ENCODE measurements at places on chromosomes 11 and 22. TPM values are rescaled to one million over a fixed set of nuclear protein-coding genes. Genes with fewer than 3 reads are reported as not detected.

ACR gene
- 0.26 TPM for polyA plus RNA-seq

SLC25A17 gene
- polyA plus RNA-seq, result 40.1 TPM

OVOL1 gene
- 0.47 TPM for polyA plus RNA-seq

DNAJB13 gene
- polyA plus RNA-seq, result 3.0 TPM

DSCAML1 gene
- polyA plus RNA-seq, result 1.1 TPM

EFCAB6 gene
- 4.5 TPM for polyA plus RNA-seq

EXPH5 gene
- polyA plus RNA-seq, result 7.7 TPM

CHRM1 gene
- 1.3 TPM for polyA plus RNA-seq

C11orf52 gene
- polyA plus RNA-seq, result 8.6 TPM

OR51E2 gene
- 0.09 TPM for polyA plus RNA-seq

GRCh38 chr22:22948651-22949571 is 61.3 kb downstream of the IGLL5 start:
- no peak for DNase-seq

- no peak for DNase-seq
These were observed 72.0 kb downstream of the VPREB1 start for GRCh38 chr22:22316589-22316988.

GRCh38 chr11:63897459-63898146 is 19.4 kb downstream of the RCOR2 start:
- no peak for DNase-seq

- DNase-seq, result peak; percentile 53
These were observed 434.1 kb upstream of the FAT3 start for GRCh38 chr11:91790346-91791170.

- no peak for DNase-seq
These were observed 152.3 kb upstream of the CCDC90B start for GRCh38 chr11:83438438-83438837.

GRCh38 chr11:66126808-66127555 is 56.9 kb downstream of the PACS1 start:
- no peak for DNase-seq

GRCh38 chr11:23861615-23862014 is 635.2 kb upstream of the LUZP2 start:
- no peak for DNase-seq

DNA sequence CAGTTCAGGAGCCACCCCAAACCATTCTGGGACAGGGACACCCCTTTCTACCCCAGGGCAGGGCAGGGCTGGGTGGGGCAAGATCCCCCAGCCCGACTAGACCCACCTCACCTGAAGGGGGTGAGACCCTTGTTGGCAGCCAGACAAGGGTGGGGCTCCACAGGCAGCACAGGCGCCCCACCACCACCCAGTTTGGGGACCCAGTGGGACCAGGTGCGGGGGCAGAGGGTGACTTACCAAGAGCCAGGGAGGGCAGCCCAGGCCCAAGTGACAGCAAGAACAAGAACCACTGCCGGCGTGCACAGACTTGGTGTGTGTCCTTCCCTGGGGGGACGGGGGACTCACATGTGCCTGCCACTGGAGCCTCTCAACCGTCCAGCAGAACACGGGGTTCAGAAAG is 2.2 kb downstream of the ADM2 start:
- DNase-seq, result no peak

DNA sequence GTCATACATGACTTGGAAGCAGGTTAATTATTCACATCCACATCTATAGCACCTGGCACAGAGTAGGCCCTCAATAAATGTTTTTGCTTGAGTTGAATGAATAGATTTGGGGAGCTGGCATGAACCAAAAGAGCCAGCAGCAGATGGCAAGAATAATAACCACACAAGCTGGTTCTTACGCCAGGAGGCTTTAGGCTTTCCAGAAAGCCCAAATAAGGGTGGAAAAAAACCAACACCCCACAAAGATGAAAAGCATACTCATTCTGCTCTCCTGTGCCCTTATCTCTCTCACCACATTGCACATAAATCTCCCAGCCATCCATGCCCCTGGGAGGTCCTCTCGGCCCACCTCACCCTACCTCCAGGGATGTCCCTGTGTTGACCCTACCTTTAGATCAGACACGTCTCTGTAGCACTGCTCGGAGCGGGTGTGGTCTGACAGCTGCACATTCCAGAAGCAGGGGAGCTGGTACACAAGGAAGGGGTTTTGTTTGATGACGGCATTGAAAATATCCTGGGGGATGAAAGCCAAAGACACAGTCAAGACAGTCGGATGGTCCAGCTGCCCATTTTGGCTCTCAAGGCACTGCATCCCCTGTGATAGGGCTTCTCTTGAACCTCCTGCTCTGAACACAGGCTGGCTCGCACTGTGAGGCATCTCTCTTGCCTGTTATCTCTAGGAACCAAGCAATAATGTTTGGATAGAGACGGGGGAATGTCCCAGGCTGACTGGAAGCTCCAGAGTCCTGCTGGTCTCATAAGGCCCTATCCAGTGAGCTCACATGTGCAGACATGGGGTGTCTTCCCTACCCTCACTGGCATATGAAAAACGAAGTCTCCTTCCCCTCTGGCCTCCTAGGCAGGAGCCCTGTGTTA is 323.6 kb upstream of the SYN3 start:
- no peak for DNase-seq

DNA sequence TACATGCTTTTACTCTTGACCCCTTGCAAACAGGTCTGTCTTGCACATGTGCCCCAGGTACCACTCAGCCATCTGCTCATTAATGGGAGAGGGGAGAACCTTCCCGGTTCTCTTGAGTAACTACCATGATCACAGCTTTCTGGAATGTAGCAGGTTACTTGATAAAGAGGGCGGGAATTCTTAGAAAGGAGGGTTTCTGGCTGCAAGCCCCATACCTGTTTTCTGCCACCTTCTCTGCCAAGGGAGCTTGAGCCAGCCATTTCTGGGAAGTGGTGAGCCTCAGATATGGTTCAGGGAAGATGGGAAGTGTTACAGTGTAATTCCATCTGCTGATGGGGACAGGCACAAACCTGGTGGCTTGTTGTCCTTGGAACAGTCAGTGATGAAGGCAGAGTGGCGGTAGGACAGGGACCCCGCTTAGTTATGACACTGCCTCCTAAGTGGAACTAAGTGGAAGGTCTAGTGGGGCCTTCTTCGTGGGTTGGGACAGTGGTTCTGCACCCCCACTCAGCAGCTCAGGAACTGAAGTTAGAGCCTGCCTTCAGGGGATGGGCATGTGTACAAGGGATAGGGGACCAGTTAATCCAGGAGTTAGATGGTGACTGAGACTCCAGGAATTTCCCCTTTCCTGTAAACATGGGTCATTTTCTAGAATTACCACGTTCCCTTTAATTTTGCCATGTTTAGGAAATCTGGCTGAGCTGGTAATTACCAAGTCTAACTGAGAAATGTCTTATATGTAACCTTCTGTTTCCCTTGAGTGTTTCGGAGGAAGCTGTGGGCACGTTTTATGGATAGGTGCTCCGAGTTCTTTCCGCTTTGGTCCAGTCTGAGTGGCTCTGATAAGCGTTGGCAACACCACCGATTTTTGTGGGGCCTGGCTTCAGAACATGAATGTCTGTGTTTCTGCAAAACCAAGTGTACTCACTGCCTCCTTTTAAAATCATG is 35.3 kb downstream of the BCR start:
- DNase-seq, result no peak

GRCh38 chr11:92253945-92254344 is 29.3 kb downstream of the FAT3 start:
- DNase-seq, result no peak

GRCh38 chr11:120248551-120249278 is 8.8 kb downstream of the POU2F3 start:
- DNase-seq, result no peak

DNA sequence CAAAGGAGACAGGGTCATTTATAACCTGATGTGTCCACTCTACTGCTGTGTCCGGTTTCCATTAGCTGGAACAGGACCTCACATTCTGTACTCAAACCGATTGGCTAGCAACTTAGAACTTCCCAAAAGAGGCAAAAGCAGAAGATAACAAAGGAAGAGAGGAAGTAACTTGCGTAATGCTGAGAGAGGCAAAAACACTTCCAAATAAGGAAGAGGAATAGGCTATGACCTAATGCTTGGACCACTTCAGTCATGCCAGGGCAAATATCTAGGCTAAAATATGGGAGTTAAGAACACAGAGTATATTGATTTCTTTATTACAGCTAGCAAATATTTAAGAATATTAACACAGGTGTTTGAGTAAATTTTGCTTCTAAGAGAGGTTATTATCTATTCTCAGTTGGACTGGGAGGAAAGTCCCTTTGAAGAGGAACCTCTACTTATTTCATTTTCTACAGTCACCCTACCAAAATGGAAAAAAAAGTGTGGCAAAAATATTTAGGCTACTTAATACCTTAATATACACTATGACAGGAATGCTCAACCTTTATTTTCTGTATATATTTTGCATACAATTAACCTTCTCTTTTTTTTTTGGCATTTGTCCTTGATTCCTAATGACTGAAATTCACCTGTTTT is 499.8 kb upstream of the CHORDC1 start:
- DNase-seq, result no peak

DNA sequence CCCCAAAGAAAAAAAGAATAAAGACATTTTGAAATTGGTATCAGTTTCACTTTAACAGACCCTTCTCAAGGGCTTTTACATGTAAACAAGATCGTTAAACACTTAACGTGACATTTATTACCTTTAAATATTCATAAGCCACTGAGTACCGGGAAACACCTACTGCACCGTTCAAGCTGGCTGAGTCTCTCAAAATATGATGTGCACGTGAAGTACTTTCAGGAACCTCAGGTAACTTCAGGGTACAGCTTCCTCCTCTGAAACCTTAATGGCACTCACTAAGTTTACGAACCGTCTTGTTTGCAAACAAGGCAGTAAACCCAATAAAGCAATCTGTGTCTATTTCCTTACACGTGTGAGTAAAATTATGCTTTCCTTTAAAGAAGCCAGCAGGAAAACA is 105.5 kb upstream of the TENM4 start:
- no peak for DNase-seq

- no peak for DNase-seq
These were observed 7.3 kb upstream of the SLC22A9 start for GRCh38 chr11:63362196-63362793.

GRCh38 chr22:22113701-22114100 is 130.9 kb upstream of the VPREB1 start:
- no peak for DNase-seq

DNA sequence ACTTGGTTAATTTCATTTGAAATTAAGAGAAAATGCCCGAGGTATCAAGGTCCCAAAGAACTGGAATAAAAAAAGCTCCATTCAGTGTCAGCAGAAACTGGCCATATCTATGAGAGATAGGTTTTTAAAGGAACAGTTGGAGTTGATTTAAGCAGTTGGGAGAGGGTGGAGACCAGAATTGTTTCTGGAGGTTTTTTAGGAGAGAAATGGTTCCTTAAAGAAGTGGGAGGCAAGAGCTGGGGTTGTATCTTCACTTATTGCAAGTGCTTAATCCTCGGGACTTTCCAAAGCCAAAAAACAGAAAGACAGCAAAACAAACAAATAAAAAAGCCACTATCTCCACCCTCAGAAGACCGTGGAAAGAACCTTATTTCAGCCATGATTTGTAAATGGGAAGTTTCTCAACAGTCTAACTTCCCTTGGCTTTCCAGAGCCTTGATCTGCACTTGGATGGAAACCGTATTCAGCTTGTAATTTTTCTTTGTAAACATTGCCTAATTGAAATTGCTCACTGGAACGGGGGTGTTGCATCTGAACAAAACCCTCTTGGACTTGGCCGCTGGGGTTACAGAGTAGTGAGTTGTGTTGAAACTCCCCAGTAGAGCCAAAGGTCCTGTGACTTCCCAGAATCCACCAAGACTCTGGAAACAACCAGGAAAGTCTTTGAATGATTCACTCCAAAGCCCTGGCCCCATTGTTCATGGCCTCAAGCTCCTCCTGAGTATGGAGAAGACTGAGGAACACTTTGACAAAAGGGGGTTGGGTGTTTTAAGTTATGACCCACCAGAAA is 115.6 kb downstream of the SLC1A2 start:
- peak; percentile 23 for DNase-seq

DNA sequence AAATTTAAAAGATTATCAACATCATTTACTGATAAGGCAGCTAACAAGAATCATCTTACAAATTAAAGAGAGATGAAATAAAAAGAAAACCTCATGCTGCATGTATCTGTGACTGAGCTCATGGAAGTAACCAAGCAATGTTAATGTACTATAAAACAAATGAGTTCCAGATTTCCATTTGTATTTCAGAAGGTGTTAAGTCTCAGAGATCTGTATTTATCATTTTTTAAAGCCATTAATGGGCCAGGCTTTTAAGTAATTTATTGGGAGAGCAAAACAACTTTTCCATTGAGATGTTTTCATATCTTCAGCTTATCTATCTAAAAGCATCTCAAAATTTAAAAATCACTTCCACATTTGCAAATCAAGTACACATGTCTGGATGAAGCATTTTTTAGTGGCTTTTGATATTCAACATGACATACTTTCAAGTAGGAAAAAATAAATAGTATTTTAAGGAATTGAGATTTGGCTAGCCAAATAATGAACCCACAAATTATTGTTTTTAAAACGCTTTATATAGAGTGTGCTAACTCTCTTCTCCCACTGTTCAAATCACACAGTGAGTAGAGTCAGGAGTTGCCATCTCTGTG is 17.9 kb upstream of the BBOX1 start:
- DNase-seq, result no peak

GRCh38 chr11:2523821-2524391 is 79.1 kb downstream of the KCNQ1 start:
- no peak for DNase-seq

- no peak for DNase-seq
These were observed 304.9 kb upstream of the PLET1 start for GRCh38 chr11:112565551-112565950.
